Activated CD8-positive, alpha-beta memory T cell treated with anti-CD3 and anti-CD28 coated beads, Interleukin-2, amount 10 ng/mL, durations not matched to agents 7 days and 5 days (primary cell): ENCODE measurements at places on chromosomes 3 and 15.

DNA sequence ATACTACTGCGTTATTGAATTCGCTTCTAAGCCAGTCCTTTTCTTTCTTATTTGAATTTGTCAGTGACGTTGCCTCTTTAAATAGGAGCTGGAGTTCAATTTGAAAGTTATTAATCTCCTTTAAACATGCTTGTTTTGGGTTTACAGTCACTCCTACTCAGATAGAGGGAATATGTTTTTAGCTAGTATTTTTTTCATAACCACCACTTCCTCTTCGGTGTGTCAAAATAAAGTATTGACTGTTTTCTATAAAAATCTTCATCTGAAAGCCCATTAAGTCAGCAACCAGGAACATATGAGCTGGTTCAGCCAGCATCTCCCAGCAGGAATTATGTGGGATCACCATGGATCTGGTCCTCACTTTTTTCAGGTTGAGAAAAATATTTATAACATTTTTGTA is 772.9 kb downstream of the DIPK2A start:
- DNase-seq, result no peak
- no peaks in the 10 kb centered on the region for H3K36me3 ChIP-seq
- H3K4me3 ChIP-seq, result no peak overlapping the region
- H3K27ac ChIP-seq, result no peak overlapping the region
- H3K4me1 ChIP-seq, result no peaks in the 10 kb centered on the region
- H3K27me3 ChIP-seq, result no peaks in the 10 kb centered on the region

GRCh38 chr3:60392501-60392900 is 858.8 kb downstream of the FHIT start:
- no peaks in the 10 kb centered on the region for H3K36me3 ChIP-seq
- H3K27me3 ChIP-seq, result no peaks in the 10 kb centered on the region
- H3K4me1 ChIP-seq, result no peaks in the 10 kb centered on the region
- no peak for DNase-seq

- H3K27ac ChIP-seq, result peak overlapping the region; percentile 97
- peak; percentile 98 for DNase-seq
- peaks cover 61% of the 10 kb centered on the region for H3K4me1 ChIP-seq
- H3K36me3 ChIP-seq, result peaks cover 27% of the 10 kb centered on the region
- H3K4me3 ChIP-seq, result peak overlapping the region; percentile 88
- H3K27me3 ChIP-seq, result no peaks in the 10 kb centered on the region
Measured at GRCh38 chr3:129120254-129121004, 1.2 kb downstream of the RAB43 start.

GRCh38 chr3:186099178-186099577 is 9.7 kb downstream of the ETV5 start:
- no peaks in the 10 kb centered on the region for H3K36me3 ChIP-seq
- H3K27ac ChIP-seq, result no peak overlapping the region
- DNase-seq, result no peak
- H3K4me3 ChIP-seq, result no peak overlapping the region
- H3K4me1 ChIP-seq, result no peaks in the 10 kb centered on the region

DNA sequence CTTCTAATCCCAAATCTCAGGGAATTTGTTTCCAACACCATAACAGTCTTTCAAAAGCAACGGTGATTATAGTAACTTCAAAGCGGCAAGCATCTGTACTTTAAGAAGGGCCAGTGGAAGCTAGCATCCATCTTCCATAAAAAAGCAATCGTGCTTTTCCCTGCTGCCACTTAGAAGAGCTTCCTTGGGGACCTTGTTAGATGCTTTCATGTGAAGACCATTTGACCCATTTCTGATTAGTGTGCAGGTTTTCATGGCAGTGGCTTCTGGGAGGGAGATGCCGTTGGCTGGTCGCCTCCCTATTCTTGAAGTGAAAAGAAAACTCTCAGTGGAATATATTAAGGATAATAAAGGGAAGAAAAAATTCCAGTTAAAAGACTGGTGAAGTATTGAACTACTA is 354.1 kb downstream of the ROBO2 start:
- no peaks in the 10 kb centered on the region for H3K27me3 ChIP-seq
- no peak overlapping the region for H3K27ac ChIP-seq
- no peaks in the 10 kb centered on the region for H3K36me3 ChIP-seq
- no peak for DNase-seq
- H3K4me1 ChIP-seq, result no peaks in the 10 kb centered on the region

DNA sequence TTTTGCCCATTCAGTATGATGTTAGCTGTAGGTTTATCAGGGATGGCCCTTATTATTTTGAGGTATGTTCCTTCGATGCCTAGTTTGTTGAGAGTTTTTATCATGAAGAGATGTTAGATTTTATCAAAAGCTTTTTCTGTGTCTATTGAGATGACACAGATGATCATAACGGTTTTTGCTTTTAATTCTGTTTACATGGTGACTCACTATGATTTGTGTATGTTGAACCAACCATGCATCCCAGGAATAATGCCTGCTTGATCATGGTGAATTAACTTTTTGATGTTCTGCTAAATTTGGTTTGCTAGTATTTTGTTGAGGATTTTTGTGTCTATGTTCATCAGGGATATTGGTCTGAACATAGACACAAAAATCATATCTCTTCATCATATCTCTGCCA is 8.3 kb downstream of the GPR156 start:
- peaks cover 28% of the 10 kb centered on the region for H3K27me3 ChIP-seq
- no peak overlapping the region for H3K27ac ChIP-seq
- DNase-seq, result no peak
- H3K4me1 ChIP-seq, result no peaks in the 10 kb centered on the region
- no peaks in the 10 kb centered on the region for H3K36me3 ChIP-seq

DNA sequence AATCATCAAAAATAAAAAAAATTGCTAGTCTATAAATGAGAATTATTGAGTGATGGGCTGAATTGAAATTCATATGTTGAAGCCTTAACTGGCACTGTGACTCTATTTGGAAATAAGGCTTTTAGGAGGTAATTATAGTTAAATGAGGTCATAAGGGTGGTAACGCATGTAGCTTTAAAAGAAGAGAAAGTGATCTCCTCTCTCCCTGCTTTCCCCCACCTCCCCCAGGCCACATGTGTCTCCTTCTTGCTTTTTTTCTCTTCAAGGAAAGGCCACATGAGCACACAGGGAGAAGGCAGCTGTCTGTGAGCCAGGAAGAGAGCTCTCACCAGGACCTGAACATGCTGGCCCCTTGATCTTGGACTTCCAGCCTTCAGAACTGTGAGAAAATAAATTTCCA is 48.2 kb upstream of the ARPP19 start:
- no peak overlapping the region for H3K27ac ChIP-seq
- no peak overlapping the region for H3K4me3 ChIP-seq
- no peak for DNase-seq
- H3K27me3 ChIP-seq, result no peaks in the 10 kb centered on the region

GRCh38 chr3:195001961-195002861 is 268.7 kb downstream of the XXYLT1 start:
- H3K27ac ChIP-seq, result no peak overlapping the region
- no peak overlapping the region for H3K4me3 ChIP-seq
- H3K4me1 ChIP-seq, result no peaks in the 10 kb centered on the region
- no peaks in the 10 kb centered on the region for H3K36me3 ChIP-seq

DNA sequence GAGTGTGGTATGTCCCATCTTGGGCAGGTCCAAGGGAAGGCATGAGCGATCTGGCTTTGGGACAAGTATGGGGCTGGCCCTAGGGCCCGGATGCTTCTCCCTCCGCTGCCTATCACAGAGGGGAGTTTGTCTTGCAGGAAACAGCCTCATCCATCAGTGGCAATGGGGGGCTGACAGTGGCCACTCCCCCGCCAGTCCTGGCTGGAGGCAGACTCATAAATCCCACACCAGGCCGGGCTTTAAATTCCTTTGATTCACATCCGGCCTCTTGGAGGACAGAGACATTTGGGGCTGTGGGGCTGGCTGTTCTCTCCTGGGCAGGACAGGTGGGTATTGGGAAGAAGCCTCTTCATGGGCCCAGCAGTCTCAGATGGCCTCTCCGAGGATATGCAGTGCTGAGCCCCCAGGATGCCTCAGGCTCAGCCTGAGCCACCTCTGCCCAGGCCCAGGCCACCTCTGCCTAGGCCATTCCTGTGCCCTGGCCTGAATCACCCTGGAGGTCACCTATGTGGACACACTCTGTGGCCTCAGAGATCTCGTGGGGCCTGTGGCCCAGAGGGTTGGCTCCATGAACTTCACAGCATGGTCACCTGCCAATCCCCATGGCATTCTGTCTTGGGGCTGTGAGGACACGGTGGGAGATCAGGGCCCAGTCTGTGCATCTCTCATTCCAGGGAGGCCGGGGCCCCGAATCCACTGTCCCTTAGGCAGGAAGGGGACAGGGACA is 84.2 kb upstream of the GOLGA6L4 start:
- H3K27ac ChIP-seq, result no peak overlapping the region
- H3K4me1 ChIP-seq, result no peaks in the 10 kb centered on the region
- H3K36me3 ChIP-seq, result no peaks in the 10 kb centered on the region

- H3K4me1 ChIP-seq, result peaks cover 40% of the 10 kb centered on the region
- peak overlapping the region; percentile 87 for H3K4me3 ChIP-seq
Measured at GRCh38 chr3:52054661-52055511, 1.5 kb downstream of the DUSP7 start.

GRCh38 chr3:155283092-155284056 is 10.1 kb downstream of the STRIT1 start:
- H3K4me3 ChIP-seq, result no peak overlapping the region
- H3K4me1 ChIP-seq, result no peaks in the 10 kb centered on the region
- no peaks in the 10 kb centered on the region for H3K36me3 ChIP-seq

GRCh38 chr3:8625991-8626390 is 18.6 kb downstream of the SSUH2 start:
- H3K27ac ChIP-seq, result no peak overlapping the region
- H3K4me1 ChIP-seq, result peaks cover 18% of the 10 kb centered on the region
- no peak for DNase-seq
- peaks cover 32% of the 10 kb centered on the region for H3K27me3 ChIP-seq

DNA sequence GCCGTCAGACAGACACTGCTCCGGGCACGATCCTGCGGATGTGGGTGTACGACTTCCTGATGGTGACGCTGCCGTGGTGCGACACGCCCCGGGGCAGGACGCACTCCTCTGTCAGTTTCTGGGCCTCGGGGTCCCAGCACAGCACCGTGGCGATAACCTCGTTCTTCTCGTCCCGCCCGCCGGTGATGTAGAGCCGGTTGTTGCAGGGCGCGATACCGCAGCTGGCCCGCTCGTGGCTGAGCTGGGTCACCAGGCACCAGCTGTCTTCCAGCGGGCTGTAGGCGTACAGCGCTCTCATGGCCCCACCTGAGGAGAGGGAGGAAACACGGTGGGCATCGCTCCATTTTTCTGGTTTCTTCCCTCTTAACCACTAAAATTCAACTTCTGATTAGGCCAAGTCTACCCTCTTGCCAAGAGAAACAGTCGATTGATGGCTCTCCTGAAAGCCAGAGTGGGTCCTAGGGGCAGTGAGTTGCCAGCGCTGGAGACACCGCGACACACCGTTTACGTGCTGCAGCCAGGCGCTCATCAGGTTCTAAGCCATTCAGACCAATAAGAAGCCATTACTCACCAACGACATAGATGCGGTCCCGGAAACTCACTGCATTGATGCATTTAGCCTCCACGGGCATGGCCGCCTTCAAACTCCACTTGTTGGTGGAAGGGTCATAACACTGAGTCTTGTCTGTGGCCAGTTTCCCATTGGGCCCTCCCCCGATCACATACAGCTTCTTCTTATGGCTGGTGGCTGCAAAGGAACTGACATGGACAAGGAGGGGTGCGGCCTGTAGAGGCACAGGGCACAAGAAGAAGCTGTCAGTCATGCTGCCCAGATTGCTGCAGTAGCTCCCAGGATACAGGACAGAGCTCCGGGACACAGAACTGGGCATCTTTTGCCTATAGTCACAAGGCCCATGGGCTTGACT is 63.3 kb downstream of the KLHL6 start:
- peaks cover 12% of the 10 kb centered on the region for H3K36me3 ChIP-seq
- no peak overlapping the region for H3K4me3 ChIP-seq
- H3K27me3 ChIP-seq, result no peaks in the 10 kb centered on the region
- H3K4me1 ChIP-seq, result no peaks in the 10 kb centered on the region
- DNase-seq, result peak; percentile 36
- H3K27ac ChIP-seq, result no peak overlapping the region

- peaks cover 33% of the 10 kb centered on the region for H3K27me3 ChIP-seq
- no peak overlapping the region for H3K4me3 ChIP-seq
- H3K36me3 ChIP-seq, result no peaks in the 10 kb centered on the region
- no peak overlapping the region for H3K27ac ChIP-seq
Measured at GRCh38 chr3:138369151-138369900, 20.9 kb downstream of the MRAS start.

DNA sequence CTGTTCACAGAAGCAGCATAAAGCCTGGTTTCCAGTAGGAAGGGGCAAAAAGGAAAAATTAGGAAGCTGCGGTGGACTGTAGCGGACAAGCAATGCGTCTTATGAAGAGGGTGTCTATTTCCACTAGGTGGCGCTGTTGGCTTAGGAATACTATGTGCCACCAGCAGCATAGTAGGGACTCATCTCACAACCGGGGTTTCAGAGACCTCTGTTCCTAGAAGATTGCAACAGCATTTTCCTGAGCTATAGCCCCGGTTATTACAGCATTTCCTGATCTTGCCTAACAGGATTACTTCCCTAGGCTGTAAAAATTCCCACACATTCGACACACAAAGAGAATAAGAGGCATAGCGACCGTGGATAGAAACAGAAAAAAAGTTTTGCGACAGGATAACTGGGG is 683.0 kb downstream of the TBL1XR1 start:
- no peak overlapping the region for H3K27ac ChIP-seq
- no peaks in the 10 kb centered on the region for H3K27me3 ChIP-seq
- H3K4me3 ChIP-seq, result no peak overlapping the region
- no peak for DNase-seq
- H3K36me3 ChIP-seq, result no peaks in the 10 kb centered on the region

DNA sequence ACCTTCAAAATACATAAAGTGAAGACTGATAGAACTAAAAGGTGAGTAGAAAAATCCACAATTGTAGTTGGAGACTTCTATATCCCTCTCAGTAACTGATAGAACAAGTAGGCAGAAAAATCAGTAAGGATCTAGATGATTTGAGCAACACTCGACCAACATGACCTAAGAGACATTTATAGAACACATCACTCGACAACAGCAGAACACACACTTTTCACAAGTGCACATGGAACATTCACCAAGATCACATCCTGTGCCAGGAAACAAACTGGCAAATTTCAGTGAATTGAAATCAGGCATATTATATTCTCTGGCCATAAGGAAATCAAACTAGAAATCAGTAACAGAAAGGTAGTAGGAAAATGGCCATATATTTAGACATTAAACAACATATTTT is 37.1 kb downstream of the LYSMD4 start:
- no peaks in the 10 kb centered on the region for H3K4me1 ChIP-seq
- no peak for DNase-seq
- H3K27me3 ChIP-seq, result no peaks in the 10 kb centered on the region
- H3K36me3 ChIP-seq, result peaks cover 13% of the 10 kb centered on the region

DNA sequence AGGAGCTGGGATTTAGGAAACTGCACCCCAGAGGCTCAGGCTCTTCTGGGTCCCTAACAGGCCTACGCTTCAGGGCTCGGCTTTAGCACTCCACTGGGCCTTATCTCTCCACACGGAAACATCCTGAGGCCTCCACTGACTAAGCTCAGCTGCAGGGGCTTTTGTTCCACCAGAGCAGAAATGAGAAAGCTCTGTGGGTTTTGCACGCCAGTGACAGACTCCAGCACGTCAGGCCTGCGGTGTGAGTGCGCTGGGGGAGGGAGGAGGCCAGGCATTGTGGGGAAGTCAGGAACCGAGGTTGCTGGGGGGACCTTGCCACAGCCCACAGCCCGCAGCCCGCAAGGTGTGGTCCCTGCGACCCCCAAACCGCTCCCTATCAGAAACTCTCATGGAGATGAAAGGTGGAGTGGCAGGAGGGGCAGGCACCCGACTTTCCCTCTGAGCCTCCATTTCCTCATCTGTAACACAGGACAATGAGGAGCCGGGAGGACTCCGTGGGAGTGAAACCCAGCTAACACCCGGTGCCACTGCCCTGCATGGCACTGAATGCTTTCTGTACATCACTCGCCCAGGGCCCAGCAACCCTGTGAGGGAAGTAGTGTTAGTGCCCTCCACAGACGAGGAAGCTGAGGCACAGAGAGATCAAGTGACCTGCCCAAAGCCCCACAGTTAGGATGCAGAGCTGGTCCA is 106.5 kb downstream of the TPRA1 start:
- peaks cover 39% of the 10 kb centered on the region for H3K4me1 ChIP-seq
- H3K27ac ChIP-seq, result peak overlapping the region; percentile 73
- H3K36me3 ChIP-seq, result no peaks in the 10 kb centered on the region
- no peak overlapping the region for H3K4me3 ChIP-seq
- peaks cover 82% of the 10 kb centered on the region for H3K27me3 ChIP-seq
